ENCODE measurements at places on chromosomes 12 and 14. TPM values are rescaled to one million over a fixed set of nuclear protein-coding genes. Genes with fewer than 3 reads are reported as not detected.

The ZFHX2 gene
- total RNA-seq: 0.36 TPM

The GPR84 gene
- 1.2 TPM for total RNA-seq

The NPFF gene
- not detected for total RNA-seq

DNA sequence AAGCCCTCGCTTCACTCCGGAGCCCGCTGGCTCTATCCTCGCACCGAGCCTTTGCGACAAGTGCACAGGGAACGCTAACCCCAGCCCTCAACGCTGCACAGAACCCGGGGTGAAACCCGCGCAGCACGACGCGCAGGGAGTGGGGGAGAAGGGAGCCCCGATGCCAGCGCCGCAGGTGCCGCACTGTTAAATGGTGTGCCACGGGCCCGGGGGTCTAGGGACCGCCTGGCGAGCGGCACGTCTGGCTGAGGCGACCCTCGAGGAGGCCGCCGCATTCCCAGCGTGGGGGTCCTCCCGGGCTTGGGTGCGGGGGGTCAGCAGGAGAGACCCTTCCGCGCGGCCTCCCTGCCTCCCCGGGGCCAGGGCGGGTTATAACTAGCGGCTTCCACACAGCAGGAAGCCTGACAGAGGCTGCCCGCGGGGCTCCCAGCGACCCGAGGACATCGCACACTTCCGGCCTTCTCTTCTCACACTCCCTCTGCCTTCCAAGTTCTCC lies 23.8 kb upstream of the LRTM2 start:
- H3K4me1 ChIP-seq: peaks cover 9% of the 10 kb centered on the region
- H3K36me3 ChIP-seq: no peaks in the 10 kb centered on the region
- peak overlapping the region; percentile 81 for H3K4me3 ChIP-seq
- DNase-seq: peak; percentile 59
- H3K27me3 ChIP-seq: no peaks in the 10 kb centered on the region

- H3K36me3 ChIP-seq: no peaks in the 10 kb centered on the region
- H3K4me1 ChIP-seq: no peaks in the 10 kb centered on the region
- peaks cover 3% of the 10 kb centered on the region for H3K27me3 ChIP-seq
- H3K27ac ChIP-seq: no peak overlapping the region
- H3K4me3 ChIP-seq: no peak overlapping the region
- DNase-seq: no peak
Measured at GRCh38 chr14:93493054-93493453, 62.3 kb downstream of the UNC79 start.
